ENCODE measurements at places on chromosomes 16 and 17.

- no peak for DNase-seq
These were observed 14.0 kb downstream of the HS3ST3A1 start for GRCh38 chr17:13587487-13588338.

DNA sequence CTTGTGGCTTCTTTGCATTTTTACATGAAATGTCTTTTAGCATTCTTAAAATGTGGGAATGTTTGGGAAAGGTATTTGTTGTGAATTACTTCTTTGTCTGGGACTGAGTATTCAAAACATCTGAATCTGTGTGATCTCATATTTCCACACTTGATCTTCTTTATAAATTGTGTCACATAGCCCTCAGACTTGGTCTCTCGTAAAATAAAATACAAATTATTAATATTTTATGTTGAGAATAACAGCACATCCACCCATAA lies 81.9 kb downstream of the TUBD1 start:
- DNase-seq = no peak

GRCh38 chr16:80527297-80527696 lies 13.5 kb upstream of the DYNLRB2 start:
- DNase-seq = peak; percentile 15

- no peak for DNase-seq
These were observed 33.6 kb downstream of the SEC14L5 start for GRCh38 chr16:4991754-4992153.

DNA sequence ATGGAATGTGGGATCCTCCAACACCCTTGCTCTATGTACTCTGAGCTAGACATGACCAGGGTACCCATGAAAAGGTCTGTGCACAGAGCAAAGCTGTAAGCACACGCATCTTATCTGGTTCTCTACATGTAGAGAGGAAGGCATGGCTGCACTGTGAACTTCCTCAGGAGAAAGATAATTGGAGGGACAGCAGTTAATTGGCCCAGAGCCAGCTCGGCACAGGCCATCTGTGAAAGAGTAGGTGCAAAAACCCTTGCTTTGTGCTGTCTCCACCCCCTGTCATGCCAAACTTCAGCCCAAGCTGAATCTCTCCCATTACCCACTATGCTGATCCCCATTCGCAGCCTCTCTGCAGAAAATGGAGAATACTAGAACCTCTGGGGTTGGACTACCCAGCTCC lies 241.0 kb downstream of the GRIN2A start:
- no peak for DNase-seq

- DNase-seq = peak; percentile 79
These were observed 62.1 kb downstream of the RMI2 start for GRCh38 chr16:11407047-11407982.

DNA sequence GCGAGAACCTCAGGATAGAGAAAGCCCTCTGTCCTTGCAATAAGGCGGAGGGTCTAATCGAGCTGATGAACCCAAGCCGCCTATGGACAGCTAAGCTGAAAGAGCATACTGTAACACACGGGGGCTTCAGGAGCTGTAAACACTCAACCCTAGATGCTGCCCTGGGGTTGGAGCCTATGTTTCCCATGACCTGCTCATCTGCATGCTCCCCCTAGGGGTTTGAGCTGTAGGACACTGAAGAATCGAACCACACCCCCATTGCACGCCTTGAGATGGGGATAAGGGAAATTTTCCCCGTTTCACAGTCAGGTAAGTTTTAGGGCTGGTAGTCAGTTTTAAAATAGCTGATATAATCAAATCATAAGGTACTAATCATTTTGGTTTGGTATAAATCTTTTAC lies 675.6 kb upstream of the CDH8 start:
- no peak for DNase-seq

DNA sequence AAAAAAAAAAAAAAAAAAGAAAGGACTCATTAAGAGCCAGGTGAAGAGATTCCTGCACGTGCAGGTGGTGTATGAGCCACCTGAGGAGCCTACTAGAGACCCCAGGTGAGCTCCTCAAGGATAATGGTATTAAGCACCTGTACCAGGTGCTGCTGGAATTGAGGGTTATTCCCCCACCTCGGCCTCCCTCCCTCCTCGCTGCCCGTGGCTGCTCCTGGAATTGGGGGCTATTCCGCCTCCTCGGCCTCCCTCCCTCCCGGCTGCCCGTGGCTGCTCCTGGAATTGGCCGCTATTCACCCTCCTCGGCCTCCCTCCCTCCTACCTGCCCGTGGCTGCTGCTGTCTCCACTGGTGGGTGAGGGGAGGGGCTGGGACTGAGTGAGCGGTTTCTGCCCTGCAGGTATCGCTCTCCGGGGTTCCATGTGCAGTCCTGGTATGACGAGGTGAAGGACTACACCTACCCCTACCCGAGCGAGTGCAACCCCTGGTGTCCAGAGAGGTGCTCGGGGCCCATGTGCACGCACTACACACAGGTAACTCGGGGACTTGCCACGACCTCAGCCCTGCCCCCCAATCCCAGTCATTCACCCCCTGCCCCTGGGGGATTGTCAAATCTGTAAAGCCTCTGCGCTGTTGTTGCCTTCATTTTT lies 29.3 kb downstream of the CRISPLD2 start:
- DNase-seq = no peak

DNA sequence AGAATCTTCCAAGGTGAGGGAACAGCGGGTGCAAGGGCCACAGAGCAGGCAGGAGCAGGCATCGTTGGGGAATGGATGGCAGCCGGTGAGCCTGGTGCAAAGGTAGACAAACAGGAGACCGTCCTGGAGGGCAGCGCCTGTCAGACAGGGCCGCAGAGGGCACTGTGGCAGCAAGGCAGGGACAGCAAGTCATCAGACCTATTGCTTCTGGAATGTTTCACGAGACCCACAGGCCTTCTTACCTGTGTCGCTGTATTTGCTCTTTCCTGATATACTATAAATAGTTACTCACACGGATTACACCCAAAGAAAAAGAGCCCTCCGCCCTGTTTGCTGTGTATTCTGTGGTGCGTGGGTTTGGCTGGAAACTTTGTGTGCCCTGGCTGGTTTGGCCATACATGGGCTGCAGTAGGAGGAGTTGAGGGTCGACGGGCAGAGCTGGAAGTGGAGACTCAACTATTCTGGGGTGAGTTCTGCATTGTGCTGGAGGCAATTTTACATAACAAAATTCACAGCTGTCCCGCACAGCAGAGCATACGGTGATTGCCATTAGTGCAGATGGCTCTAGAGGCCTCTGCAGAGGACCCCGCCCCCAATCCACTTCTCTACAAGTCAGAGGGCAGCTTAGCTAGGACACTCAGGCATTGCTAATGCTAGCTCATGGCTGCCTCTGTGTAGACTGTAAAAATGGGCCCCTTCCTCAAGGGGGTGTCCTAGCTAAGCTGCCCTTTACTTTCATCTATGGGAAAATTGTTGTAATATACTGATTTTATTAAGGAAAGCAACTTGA lies 18.6 kb upstream of the POLR3E start:
- peak; percentile 72 for DNase-seq

- no peak for DNase-seq
These were observed 21.3 kb downstream of the SBK1 start for GRCh38 chr16:28313587-28313986.

GRCh38 chr17:63848834-63849689 lies 6.6 kb upstream of the SMARCD2 start:
- peak; percentile 58 for DNase-seq

GRCh38 chr17:77330602-77331081 lies 189.9 kb downstream of the SEC14L1 start:
- DNase-seq = peak; percentile 47

DNA sequence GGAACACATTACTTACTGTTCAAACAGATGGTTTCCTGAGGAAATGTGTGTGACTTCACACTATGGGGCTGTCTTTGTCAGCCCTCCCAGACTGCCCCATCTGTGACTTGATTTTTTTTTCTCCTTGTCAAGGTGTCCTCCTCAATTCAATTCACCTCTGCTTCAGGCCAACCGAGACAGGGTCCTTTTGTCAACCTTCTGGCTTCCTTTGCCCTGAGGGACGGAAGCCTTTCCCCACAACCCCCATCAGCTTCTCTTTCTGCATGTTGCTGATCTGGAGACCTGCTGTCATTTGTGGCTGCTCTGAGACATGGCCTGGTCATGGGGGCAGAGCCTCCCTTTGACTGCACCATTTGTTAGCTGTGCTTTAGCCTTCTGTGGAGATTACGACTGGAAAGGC lies 21.3 kb upstream of the RGS9 start:
- DNase-seq = no peak

- no peak for DNase-seq
These were observed 14.1 kb upstream of the NUDT16L1 start for GRCh38 chr16:4679156-4679849.

GRCh38 chr17:6661464-6661848 lies 9.9 kb downstream of the C17orf100 start:
- no peak for DNase-seq

DNA sequence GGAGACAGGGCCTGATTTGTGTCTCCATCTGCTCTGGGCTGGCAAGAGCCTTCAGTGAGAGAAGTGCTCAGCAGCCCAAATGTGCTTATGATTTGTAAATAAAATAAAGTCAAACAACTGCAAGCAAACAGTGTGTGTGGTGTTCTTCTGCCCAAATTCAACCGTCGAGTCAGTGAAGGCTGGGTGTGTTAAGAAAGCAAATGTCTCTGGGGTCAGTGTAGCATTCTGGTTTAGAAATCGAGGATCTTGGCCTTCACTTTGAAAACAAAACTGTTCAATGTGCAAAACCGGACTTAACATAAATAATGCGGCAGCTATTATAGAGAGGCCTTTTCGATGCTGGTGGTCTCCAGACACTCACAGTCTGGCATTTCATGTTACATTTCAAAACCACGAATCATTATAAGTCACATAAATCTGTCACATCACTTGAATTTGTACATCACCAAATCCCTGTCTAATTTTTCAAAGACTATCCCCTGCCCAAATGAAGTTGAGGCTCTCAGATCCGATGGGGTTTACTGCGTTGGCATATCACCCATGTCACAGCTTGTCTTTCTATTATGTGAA lies 158.6 kb upstream of the MYOCD start:
- no peak for DNase-seq

- DNase-seq = no peak
These were observed 74.4 kb upstream of the DNAH17 start for GRCh38 chr17:78651554-78651953.

DNA sequence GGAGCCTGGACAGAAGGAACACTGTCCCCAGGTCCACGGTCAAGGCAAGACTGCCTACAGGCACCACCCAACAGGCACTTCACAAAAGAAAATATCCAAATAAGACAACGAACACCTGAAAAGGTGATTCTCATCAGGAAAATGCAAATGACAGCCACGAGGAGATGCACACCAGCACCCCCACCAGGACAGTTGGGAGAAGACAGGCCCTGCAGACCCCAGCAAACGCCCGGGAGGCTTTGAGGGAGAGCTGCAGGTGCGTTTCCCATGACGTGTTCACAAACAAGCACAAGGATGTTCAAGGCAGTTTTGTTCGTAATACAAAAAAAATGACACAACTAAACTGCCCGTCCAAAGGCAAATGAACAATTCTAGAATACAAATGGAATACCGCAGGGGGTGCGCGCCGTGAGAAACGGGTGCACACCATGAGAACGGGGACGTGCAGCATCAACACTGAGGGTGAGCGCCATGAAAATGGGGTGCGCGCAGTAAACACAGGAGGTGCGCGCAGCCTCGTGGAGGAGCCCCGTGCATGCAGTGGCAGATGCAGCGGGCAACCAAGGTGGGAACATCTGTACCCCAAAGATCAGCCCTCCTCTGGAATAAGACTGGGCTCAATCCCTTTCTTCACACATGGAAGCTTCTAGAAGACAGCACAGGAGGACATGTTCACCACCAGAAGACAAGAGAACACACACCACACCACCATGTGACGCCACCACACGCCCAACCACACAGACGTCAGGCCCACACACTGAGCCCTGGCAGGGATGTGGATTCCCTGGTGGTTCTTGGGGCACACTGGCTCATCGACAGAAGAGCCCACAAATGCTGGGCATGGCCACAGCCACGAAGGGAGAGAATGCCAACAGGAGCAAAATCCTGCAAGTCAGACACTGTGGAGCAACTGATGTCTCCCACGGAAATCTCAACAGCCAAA lies 91.2 kb downstream of the ZNF778 start:
- DNase-seq = peak; percentile 61

GRCh38 chr17:29107933-29108822 lies 65.2 kb downstream of the PIPOX start:
- DNase-seq = no peak

- DNase-seq = no peak
These were observed 18.2 kb upstream of the MAP3K14 start for GRCh38 chr17:45334701-45335677.

DNA sequence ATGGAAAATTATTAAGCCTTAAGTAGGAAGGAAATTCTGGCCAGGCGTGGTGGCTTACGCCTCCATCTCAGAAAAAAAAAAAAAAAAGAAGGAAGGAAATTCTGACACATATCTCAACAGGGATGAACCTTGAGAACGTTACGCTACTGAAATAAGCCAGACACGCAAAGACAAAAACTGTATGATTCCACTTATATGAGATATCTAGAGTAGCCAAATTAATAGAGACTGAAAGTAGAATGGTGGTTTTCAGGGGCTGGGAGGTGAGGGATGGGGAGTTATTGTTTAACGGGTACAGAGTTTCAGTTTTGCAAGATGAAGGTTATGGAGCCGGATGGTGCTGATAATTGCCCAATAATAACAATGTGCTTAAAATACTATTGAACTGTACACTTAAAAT lies 16.2 kb upstream of the HNF1B start:
- no peak for DNase-seq

DNA sequence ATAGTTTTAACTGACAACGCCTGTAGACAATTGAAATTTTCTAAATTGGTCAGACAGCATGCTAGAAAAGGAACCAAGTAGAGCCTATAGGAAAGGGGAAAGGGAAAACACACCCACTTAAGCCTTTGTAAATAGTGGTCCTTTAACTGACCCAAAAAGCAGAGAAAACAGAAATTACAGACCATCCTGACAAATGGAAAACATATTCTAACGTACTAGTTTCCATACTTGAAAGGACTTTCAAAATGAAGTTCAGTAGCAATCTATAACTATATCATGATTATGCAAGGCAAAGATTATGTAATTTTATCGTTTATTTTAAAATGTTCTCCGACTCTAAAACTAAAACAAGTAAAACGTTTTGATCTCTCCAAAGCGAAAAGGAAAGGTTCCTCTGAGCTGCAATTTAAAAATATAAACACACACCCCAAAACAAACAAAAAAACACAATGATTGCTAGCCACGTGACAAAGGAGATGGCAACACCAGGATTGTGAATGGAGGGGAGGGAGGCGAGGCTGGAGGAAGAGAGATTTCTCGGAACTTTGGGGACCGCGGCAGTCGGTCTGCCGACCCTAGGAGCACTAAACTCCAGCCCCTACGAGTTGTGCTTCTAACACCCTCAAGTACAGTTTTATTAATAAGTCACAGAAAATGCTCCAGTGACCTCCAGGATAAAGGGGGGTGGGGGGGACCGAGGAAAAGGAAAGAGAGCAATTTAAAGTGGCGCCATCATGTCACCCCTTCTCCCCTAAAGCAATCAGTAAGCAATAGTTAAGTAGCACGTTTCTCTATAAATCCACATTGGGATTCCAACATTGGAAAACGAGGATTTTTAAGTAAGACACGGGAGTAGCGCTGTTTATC lies 1.7 kb downstream of the KANSL1 start:
- DNase-seq = peak; percentile 78

GRCh38 chr17:50484386-50485155 lies 5.9 kb downstream of the RSAD1 start:
- DNase-seq = no peak
